ENCODE measurements at places on chromosomes 4 and X.

GRCh38 chr4:152106113-152106763 lies 345.4 kb upstream of the GATB start:
- peak; percentile 80 for DNase-seq

- no peak for DNase-seq
Observed at GRCh38 chr4:100635899-100636298, 118.1 kb upstream of the EMCN start.

DNA sequence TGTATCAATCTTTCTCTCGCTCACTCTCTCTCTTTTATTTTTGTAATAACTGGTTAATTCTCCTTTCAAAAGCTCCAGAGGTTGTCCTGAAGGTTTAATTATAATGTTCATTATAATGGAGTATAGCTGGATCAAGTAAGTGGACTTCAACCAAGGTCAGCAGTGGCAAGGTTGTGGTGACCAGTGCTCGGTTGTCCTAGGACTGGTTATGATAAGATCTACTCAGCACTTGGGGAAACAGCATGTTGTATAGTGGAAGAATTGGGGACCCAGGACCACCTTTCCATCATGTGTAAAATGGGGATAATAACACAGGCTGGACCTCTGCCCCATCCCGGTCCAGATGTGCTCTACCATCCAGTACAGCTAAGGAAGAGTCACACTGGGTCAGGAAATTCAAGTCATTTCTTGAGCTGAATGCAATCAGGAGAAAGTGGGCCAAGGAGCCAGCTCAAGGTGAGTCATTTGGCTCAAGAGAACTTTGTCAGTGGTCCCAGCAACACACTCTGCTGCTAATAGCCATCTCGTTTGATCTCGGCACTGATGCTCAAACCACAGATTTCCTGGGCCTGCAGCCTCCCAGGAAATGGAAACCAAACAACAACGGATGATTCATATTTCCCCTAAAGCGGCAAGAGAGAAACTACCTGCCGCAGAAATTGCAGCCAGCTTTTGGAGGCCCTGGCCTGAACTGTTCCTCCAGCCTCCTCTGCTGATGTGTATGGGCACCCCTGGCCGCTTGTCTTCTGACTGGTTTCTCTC lies 123.6 kb upstream of the RBPJ start:
- DNase-seq = peak; percentile 78

DNA sequence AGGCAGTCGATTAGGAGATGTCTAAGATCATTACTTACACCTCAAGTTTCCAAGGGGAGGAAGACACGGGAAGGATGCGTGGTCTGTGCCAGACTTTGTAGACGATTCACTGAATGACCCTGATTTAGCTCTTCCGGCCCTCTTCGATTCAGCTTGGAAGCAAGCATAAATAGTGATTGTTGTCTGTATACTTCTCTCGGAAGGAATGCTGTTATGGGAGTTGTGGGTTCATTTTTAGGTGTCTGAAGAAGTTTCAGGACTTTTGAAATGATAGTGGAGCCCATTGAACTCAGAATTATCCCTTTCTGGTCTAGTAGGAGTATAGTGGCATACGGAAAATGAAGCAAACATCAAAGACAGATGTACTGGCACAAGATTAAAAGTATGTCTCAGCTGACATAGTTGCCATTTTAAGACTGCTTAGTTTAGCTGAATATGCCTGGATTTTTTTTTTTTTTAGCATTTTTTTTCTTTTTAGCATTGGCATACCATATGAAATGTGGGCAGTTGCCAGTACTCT lies 1.0 kb upstream of the ANKRD17 start:
- DNase-seq = no peak

DNA sequence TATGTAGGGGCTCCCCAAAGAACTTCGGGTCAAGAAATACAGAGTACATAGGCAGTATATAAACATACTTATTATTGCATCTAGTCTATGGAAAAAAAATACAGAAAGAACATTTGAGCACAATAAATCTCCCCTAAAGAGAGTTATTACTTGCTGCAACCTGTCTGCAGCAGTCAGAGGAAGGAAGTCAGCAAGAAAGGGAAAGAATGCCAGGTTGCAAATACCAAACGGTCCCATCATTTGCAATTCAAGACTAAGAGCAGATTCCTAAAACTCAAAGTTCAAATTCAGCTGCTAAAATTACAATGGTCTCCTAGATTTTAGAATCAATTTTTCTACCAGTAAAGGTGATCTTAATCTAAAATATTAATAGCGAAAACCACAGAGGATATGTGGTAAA lies 236.2 kb upstream of the NUDT6 start:
- no peak for DNase-seq

DNA sequence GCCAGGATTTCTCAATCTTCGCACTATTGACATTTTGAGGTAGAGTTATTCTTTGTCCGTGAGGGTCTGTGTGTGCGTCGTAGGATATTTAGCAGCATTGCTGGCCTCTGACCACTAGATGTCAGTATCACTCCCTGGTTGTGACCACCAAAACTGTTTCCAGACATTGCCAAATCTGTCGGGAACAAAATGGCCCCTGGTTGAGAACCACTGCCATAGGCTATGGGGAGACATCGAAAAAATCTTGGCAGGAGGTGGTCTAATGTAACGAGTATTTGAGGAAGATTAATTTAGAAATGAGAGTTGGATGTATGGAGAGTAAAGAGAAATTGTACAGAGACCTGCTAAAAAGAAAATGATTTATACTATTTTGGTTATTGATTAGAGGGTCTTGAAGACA lies 108.4 kb downstream of the DOCK11 start:
- peak; percentile 16 for DNase-seq

GRCh38 chrX:149807747-149808458 lies 26.2 kb downstream of the MAGEA9 start:
- no peak for DNase-seq

DNA sequence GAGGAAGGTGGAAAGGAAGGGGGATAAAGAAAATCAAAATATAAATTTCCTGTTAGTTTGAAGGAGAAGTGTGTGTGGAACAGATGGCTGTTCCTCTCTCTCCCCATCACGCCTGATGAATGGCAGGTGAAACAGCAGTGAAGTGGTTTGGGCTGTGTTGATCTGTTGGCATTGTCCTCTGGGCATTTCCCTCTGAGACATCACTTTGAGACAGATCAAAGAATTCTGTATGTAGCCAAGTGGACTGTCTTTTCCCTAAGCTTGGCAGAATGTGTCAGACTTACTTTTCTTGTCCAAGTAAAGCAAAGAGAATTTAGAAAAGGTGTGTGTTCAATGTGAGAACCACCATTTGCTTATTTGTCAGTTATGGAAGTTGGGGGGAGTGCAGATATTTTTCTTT lies 47.5 kb downstream of the SEPTIN11 start:
- DNase-seq = no peak

- DNase-seq = peak; percentile 48
Observed at GRCh38 chrX:155070975-155071693, at the start of the genes BRCC3, CMC4 and MTCP1. Gene BRCC3, plus strand, starts transcription at chrX:155071508. Its CDS starts 20 bp downstream, at chrX:155071528. Gene CMC4, minus strand, starts transcription at chrX:155071136. Its CDS starts 7,113 bp downstream, at chrX:155064023. Gene MTCP1, minus strand, starts transcription at chrX:155071136. Its CDS starts 5,126 bp downstream, at chrX:155066010.

DNA sequence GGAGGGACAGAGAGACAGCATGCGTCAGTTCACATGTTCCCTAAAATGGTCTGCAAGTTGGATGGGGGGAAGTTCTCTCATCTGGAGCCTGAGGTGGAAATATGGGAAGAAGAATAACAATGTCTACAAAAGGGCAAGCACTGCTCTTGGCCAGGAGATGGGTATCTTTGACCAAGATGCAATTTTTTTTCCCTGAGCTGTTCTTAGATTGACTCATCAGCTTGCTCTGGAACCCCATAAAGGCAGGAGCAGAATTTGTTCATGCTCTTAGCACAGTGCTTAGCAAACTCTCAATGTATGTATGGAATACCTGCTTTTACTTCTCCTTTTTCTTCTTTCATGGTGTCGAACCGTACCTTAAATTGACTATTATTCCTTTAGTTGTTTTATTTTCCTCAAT lies 90.5 kb upstream of the ZNF827 start:
- DNase-seq = no peak

DNA sequence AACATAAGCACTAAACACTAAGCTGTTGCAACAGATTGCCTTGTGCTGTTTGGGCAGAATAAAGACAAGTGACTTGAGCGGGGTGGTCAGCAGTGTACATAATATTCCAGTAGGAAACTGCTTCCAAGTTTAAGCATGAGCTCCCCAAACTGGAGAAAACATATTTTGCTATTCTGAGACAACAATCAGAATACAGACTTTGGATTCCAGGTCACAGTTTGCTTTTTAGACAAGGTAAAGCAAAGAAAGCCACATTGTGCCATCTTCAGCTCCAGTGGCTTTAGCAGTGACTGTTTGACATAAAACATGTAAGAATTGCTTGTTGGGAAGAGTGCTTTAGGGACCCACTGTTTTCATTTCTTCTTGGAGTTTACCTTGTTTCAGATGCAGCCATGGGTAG lies 136.0 kb downstream of the FNIP2 start:
- DNase-seq = no peak

DNA sequence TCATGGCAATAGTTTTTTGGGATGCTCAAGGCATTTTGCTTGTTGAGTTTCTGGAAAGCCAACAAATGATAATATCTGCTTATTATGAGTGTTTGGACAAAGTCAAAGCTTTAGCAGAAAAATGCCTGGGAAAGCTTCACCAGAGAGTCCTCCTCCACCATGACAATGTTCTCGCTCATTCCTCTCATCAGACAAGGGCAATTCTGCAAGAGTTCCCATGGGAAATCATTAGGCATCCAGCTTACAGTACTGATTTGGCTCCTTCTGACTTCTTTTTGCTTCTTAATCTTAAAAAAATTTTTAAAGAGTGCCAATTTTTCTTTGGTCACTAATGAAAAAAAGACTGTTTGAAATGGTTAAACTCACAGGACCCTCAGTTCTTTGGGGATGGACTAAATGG lies 136.3 kb downstream of the UBE2K start:
- no peak for DNase-seq

DNA sequence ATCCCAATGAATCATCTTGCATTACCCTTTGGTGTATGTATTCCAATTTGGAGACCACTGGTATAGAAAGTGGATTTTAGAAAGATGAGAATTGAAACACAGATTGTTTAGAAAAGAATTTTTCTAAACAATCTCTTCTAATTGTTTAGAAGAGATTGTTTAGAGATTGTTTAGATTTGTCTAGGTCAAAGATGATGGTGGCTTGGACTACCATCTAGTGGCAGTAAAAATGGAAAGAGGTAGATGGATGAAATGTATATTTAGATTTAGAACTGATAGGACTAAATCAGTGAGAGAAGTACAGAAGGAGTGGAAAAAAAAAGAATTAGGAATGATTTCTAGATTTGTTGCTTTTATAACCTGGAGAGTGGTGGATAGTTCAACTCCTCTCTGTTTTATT lies 70.6 kb downstream of the ARSJ start:
- no peak for DNase-seq

DNA sequence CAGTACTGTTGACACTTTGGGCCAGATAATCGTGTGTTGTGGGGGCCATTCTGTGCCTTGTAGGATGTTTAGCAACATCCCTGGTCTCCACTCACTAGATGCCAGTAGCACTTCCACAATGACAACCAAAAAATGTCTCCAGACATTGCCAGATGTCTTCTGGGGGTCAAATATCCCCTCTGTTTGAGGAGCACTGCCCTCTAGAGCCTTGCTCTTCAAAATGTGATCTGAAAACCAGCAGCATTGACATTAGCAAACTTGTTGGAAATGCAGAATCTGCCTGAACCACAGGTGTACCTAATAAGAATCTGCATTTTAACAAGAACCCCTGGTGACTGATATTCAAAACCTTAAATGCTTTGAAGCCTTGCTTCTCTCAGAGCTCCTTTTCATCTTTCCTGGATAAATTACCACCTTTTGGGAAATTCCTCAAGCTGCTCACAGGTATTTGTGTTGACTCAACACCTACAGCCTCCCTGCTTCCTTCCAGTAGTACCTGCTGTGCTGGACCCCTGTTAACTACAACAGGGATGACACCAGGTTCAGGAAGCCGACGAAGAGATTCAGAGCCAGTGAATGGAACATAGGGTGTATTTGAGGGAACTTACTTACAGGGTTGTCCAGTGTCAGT lies 459.0 kb upstream of the NR3C2 start:
- no peak for DNase-seq

GRCh38 chr4:71677568-71677967 lies 106.3 kb downstream of the GC start:
- DNase-seq = no peak

DNA sequence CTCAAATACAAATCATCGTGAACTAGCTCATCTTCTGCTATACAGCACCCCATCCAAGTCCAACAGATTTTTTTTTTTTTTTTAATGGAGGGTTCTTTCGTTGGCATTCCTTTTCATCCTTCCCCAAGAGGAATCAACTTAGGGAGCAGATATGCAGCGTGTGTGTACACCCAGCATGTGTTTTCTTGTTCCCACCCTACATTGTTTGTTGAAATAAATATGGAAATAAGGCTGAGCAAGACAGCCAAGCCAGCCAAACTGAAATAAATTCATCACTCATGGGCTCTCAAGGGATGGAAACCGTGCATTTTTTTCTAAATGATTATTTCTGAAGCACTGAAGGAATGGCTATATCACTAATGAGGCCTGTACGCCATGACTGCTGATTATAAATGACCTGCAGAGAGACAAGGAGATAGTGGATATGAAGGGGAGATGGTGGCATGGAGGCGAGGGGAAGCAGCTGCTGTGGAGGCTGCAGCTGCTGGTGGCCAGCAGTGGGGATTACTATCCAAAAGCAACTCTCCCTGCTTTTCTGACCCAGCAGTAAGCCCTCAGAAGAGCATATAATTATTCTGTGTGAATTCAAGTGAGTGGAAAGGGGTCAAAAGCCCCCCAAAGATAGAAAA lies 173.9 kb downstream of the MGST2 start:
- DNase-seq = no peak

GRCh38 chr4:38090455-38091246 lies 130.5 kb downstream of the PTTG2 start:
- DNase-seq = no peak

DNA sequence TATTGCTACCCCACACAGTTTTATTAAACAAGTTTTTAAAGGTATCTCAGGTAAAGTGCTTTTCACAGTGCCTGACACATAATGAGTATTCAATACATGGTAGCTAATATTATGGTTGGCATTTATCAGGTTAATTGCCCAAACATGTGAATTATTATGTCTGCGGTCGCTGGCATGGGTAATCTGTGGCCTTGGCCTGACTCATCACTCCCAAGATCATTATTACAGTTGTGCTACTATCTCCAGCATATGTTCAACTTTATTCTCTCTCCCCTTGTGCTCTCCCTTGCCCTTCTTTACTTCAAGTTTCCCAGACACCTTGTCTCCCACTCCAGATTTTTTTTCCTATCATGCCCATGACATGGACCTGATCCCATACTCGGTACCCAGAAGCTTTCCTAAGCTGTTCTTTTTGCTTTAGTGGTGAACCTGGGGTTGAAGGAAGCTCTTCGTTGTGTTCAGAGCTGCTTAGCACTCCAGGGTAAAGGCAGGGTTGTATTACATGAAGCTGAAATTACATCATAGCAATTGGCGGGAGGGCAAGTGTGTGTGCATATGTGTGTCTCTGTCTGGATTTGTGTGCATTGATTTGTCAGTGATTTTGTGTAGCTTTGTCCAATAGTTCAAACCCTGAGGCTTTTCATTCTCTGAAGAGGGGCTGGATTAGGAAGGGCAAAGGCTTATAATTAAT lies 176.5 kb upstream of the NRK start:
- DNase-seq = no peak

GRCh38 chr4:88029556-88029955 lies 22.1 kb downstream of the PKD2 start:
- DNase-seq = no peak

All from AG09319 (cell line).